ENCODE measurements at places on chromosomes 2 and 18. TPM values are rescaled to one million over a fixed set of nuclear protein-coding genes. Genes with fewer than 3 reads are reported as not detected.

The LRRTM4 gene
- total RNA-seq = not detected

The KLHL30 gene
- not detected for total RNA-seq

The ATP9B gene
- 22.7 TPM for total RNA-seq

The FRZB gene
- total RNA-seq = not detected

The MC5R gene
- total RNA-seq = not detected

The ASNSD1 gene
- total RNA-seq = 42.0 TPM

The HES6 gene
- total RNA-seq = 1.6 TPM

The TCF4 gene
- total RNA-seq = 11.8 TPM

The SERPINB3 gene
- total RNA-seq = not detected

The OSR1 gene
- 114 TPM for total RNA-seq

The ASXL3 gene
- total RNA-seq = 0.11 TPM

The TYW5 gene
- 8.6 TPM for total RNA-seq

The DUSP19 gene
- 0.79 TPM for total RNA-seq

Measured in placental epithelial cell (primary cell).